ENCODE measurements at places on chromosomes 1 and 21.

DNA sequence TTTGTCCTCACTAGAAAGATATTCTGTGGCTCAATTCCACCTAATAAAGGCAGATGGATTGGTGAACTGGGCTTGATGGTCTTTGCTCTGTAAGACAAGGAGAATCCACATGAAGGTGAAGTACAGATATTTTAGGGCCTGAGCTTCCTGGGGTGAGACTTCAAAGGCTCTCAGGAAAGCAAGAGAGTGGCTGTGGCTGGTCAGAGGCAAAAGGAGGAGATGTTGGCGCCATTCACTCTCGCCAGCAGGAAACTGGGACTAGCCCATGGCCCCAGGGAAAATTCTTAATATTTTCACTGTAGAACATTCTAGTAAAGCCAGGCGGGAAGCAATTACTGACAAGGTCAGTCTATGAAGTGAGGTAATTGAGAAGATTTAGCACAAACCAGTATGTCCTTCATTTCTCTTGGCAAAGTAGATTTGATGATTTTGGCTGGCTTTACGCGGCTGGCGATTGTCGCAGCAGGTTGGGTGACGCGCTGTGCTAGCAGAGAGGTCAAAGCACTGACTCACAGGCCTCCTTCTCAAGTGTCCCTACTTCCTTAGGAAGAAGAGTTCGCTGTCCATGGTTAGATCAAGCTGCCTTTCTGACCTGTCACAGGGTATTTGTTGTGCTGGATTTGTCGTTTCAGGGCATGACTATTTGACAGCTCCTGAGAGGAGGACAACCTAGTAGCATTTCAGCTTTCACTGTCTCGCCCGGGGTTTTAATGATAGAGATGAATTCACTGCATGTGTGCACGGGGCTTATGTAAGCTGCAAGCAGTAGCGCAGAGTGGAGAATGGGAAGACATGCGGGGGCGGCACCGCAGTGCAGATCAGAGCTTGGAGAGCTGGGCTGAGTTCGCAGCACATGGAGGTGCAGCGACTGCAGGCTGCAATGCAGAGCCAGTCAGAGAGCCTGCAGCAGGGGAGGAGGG is 32.7 kb downstream of the XCL1 start:
- DNase-seq: no peak

- peak; percentile 8 for DNase-seq
These were observed 68.5 kb upstream of the SDC3 start for GRCh38 chr1:30977105-30977504.

DNA sequence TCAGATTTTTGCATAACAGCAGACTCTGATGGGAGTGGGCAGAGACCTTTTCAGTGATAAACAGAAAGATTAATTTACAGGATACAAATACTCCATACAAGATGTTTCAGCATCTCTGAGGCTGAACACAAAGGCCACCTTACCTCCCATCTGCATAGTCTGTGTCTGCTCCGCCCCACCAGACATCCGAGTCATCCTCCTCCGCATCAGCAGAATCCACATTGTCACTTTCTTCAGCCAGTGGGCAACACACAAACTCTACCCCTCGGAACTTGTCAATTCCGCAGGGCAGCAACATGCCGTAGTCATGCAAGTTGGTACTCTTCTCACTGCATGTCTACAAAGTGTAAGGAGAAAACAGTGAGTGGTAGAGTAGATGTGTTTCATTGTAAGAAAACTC is 119.7 kb downstream of the APP start:
- no peak for DNase-seq

DNA sequence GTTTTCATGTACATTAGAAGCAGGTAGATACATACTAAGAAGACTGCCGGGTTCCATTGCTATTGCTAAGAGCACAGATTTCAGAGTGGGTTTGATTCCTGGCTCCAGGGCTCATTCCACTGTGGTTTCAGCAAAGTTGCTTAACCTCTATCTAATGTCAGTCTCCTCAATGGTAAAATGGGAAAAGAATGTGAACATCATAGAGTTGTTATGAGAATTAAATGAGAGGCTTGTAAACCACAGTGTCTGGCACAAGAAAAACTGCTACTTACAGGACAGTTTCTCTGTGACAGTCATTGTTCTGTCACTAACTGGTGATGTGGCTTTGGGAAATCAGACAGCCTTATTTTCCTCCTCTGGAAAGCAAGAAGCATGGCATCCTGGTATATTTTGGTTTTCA is 10.7 kb upstream of the PLXNA2 start:
- no peak for DNase-seq

DNA sequence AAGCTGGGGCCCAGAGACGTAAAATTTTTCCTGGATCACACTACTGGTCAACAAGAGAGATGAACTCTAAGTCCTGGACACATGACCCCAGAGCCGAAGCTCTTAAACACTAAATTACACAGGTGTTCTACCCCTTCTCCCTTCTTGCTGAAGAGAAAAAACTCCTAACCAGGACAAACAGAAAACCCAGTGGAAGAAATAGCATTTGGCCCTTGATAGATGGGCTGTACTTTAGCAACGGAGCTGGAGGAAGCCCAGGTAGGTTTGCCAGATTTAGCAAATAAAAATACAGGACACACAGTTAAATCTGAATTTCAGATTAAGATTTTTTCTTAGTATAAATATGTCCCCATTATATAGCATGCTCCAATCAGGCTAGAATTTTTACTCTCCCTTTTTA is 72.7 kb downstream of the DIRAS3 start:
- no peak for DNase-seq

- DNase-seq: no peak
These were observed 128.0 kb upstream of the DPYD start for GRCh38 chr1:98048751-98049325.

DNA sequence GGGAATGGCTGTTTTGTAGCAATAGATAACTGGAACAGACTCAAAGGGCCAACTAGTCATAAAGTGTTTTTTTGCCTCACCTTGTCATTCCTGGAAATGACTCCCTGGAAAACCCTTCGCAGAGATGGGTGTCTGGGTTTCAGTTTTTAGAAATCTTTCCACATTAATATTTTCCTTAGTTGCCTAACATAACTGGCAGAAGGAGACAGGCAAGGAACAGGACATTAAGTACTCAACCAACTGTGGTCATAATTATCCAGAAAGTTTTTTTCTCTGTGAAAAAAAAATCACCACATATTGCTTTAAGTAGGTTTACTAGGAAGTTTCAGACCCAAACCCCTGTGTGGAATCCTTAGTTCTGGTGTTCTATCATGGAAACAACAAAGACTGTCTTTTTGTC is 3.4 kb upstream of the CMPK1 start:
- DNase-seq: no peak

DNA sequence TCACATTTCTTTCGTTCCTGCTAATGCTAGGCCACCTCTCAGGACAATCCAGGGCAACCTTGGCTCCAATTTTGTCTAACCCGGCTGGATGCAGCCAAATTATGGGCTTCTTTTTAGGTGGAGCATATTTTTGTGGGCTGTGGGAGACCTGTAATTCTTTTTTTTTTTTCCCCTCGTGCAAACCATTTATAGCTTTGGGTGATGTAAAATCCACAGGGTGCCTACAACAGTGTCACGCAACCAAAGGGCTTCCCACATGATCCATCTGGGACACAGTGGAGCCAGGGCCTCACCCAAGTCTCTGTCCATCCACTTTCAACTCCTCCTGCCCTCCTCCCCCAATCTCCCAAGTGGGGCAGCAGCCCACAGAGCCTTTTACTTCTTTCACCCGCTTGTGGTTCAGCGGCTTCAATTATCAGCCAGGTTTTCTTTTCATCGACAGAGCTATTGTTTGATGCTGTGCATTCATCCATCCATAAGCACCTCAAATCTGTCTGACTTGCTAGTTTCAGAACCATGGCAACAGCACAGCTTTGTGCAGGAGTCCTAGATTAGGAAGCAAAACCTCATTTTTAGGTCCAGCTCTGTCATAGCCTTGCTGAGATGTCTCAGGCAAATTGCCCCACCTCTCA is 10.0 kb upstream of the OVAAL start:
- DNase-seq: no peak

DNA sequence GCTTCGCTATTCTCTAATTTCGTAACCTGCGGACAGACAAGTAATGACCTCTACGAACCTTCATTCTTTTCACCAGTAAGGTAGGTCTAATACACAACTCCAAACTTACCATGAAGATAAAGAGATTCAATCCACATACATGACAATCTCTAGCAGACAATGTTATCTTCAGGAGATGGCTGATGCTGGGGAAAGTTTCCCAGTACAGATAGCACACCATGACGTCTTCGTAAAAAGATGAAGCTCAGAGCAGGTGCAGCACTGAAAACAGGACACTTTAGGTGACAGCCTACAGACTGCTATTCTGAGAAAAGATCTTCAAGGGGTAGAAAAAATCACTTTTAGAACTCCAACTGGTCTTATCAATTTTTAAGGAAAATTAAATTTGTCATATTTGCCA is 41.3 kb downstream of the ZNF281 start:
- DNase-seq: no peak

DNA sequence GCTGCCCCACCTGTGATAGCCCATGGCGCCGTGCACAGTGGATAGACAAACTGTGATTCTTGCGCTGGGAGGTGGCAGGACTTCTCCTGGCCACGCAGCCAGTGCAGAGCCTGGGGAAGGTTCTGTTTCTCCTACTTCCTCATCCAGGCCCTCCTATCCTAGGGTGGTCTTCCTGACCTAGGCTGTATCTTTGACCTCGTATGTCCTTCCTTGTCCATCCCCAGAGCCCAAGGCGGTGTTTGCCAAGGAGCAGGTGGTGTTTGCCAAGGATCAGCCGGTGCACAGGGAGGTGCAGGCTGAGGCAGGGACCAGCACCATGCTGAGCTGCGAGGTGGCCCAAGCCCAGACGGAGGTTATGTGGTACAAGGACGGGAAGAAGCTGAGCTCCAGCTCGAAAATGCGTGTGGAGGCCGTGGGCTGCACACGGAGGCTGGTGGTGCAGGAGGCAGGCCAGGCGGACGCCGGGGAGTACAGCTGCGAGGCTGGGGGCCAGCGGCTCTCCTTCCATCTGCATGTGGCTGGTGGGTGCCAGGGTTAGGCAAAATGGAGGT is 63.9 kb downstream of the OBSCN start:
- no peak for DNase-seq

DNA sequence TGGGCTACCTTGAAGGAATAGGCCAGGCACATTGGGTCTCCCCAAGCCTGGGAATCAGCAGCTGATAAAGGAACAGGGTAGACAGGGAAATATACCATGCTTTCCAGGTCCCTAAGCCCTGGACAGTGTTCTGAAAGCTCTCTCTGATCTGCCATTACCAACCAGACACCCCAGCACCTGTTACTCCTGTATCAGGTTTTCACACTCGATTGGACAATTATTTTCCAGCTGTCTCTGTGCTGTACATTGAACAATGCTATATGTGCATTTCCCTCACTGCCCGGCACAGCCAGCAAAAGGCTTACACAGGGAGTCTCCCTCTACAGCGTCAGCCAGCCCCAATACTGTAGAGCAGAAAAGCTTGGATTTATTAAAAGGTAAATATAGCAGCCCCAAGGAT is 4.7 kb downstream of the CFAP45 start:
- DNase-seq: no peak

- no peak for DNase-seq
These were observed 48.5 kb upstream of the KCTD3 start for GRCh38 chr1:215518594-215518993.

- no peak for DNase-seq
These were observed 233.7 kb downstream of the SRGAP2C start for GRCh38 chr1:121418369-121419049.

DNA sequence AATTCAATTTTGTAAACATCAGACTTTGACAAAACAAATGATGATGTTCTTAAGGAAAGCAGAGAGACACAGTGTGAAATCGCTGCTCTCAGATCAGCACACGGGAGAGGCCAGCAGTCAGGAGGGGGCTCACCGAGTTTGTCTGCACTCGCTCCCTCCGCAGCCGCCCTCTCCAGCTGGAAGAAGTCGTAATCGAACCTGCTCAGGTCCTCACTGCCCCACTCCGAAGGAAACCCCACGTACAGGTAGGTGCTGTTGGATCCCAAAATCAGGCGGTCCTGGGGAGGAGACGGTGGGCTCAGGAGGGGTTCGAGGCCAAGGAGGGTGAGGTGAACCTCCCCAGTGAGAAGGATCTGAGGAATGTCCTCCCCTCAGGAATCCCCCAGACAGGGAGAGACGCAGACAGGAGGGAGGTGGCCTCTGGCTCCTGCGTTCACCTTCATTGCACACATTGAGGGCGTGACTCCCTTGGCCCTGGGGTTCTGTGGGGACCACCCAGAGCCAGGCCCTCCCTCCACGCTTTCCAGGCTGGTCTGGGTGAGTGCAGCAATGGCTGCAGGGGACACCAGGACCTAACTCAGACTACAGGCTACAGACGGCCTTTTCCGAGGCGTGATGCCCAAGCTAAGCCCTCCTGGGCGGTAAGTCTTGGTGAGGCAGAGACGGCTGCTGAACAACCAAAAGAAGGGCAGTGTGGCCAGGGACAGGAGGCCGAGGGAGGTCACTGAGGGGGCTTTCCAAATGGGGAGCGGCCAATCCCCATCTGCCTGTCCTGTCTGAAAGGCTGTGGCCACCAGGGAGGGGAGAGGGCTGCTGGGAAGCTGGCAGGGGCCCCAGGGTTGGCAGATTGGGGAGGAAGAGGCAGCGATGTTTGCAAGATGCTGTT is 65.5 kb downstream of the SCCPDH start:
- no peak for DNase-seq

- no peak for DNase-seq
These were observed 98.7 kb upstream of the PDC start for GRCh38 chr1:186559601-186560116.

All from lung microvascular endothelial cell (primary cell).